G401 (cell line): ENCODE measurements at places on chromosomes 4 and X. TPM values are rescaled to one million over a fixed set of nuclear protein-coding genes. Genes with fewer than 3 reads are reported as not detected.

DNA sequence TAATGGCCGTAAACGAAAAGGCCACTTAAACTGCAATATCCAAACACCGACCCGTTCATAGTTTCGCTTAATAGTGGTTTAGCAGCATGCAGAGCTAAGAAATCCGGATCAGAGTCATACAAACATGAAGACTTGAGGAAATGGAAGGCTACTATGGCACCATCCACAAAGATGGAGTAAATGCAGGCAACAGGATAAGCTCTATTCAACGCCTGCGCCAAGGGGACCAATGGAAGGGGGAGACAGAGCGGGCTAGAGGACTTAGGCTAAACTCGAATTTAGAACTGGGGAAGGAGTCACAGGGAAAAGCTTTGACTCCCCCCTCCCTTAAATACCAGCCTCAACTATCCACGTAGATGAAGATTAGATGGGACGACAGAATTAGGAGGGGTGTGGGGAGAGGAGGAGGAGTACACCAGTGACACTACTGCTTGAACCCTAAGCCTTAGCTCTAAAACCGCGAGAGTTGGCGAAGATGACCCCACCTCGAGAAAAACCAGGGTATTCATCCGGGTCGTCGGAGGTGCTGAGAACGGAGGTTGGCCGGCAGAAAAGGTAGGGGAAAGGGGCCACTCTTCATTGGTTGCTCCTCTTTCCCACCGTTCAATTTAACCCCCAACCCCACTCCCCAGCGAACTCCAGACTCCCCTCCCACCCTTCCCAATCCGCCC lies 3.5 kb downstream of the HUWE1 start:
- peak; percentile 36 for DNase-seq

- no peak for DNase-seq
Observed at GRCh38 chr4:48902266-48902665, 4.3 kb downstream of the OCIAD2 start.

- DNase-seq = no peak
Observed at GRCh38 chr4:158714937-158715336, 8.3 kb downstream of the PPID start.

GRCh38 chr4:2953496-2953895 lies 9.7 kb downstream of the NOP14 start:
- DNase-seq = peak; percentile 70

DNA sequence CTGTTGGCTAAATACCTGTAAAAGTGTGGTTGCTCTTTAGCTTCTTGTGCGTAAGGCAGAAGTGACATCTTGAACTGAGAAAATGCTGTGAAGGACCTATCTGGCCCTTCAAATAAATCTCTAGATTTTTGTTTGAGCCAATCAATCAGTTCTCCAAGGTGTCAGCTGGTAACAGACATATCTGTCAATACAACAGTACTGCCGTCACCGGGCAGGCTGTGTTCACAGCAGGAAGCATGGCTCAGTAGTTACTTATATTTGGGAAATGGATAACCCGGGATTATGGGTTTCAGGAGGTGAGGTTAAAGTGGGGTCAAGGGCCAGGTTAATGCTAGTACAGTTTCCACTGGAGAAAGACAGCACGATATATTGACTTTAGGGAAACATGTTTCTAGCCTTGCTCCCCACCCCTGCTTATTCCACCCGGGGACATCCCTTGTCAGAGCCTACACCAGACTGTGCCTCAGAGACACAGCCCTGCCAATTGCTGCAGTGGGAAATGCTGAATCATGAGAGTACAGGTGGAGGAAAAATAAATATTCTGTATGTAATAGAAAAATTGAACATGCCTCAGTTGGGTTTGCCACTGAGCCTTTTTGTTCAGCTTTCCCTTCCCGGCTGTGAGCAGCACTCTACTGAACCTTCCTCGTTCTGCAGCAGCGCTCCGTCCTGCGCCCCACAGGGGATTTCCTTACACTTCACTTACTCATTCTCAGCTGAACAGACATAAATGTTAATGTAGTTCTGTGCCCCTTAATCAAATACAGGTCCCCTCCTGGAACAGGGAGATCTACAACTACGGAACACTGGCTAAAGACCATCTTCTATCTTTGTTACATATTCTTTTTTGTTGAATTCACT lies 121.1 kb downstream of the MGST2 start:
- peak; percentile 56 for DNase-seq

DNA sequence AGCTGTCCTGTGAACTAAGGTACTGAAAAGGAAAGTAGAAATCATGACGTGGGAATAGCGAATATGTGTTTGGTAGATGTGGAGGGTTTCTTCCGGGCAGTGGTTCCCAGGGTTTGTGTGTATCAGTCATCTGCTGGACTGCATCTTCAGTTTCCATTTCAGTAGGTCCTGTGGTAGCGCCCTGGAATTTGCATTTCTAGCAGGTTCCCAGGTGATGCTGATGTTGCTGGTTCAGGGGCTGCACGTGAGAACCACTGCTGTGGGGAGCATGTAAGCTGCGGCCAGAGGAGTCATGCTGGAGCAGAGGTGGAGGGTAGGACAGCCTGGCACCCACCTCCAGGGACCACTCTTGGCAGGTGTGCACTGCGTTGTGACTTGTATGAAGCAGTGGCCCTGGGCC lies 47.1 kb downstream of the ARHGAP10 start:
- no peak for DNase-seq

GRCh38 chr4:32790803-32791202 lies 2070.6 kb downstream of the PCDH7 start:
- DNase-seq = no peak

DNA sequence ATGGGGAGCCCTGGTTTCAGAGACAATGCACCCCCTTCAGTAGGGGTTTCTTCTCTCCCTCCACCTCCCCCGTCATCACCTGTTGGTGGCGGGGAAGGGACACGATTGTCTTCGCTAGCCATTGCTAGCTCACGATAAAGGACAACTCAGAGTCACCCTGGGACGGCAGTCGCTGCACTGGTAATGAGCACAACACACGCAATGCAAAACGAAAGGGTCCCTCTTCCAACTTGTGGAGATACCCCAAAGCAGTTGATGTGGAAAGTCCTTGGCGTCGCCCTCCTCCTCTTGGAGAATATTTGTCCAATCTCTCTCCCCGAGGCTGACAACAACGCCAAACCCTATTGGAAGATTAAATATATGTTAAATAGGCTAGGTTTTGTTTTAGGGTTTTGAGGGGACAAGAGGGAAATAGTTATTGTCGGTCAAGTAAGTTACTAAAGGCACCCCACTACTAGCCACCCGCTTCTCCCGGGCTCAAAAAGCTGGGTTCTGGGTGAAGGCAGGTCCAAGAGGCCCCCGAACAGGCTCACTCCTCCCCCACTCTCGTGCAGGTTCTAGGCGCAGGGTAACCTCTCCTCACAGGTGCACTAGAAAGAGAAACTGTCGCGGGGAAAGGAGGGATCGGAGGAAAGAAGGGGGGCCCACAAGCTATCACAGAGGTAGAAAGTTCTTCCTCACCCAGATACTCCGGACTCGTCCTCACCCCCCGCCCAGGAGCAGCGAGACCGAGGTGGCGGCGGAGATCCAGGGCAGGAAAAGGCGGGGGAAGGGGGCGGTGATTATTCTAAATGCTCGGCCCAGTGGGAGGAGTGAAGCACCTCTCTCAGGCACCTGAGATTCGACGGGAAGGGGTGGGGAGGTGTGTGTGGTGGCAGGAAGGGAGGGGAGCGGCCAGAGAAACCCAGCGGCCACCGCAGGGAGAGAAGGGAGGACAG lies at the start of gene LRBA:
TSS of gene LRBA (minus strand) at position 764 of the 938 bp plus-strand sequence. CDS start at position 122, 642 bp downstream.
- peak; percentile 86 for DNase-seq

DNA sequence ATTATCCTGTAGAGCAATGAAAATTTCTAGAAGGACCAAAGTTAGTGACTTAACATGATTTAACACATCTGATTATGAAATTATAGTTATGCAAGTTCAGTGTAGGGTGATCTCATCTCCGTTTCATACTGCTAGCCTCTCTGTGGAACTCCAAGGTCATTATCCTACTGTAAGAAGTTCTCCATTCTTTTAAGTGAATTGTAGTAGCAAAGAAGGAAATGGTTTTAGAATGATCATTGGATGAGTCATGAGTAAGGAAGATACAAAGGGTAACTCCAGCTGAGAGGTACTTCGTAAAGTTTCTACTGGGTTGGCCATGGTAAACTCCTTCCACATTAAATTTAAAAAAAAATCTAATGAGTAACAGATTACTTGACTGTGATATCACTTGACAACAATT lies 215.0 kb upstream of the GIMD1 start:
- no peak for DNase-seq

- no peak for DNase-seq
Observed at GRCh38 chr4:140644470-140645185, 75.9 kb upstream of the UCP1 start.

DNA sequence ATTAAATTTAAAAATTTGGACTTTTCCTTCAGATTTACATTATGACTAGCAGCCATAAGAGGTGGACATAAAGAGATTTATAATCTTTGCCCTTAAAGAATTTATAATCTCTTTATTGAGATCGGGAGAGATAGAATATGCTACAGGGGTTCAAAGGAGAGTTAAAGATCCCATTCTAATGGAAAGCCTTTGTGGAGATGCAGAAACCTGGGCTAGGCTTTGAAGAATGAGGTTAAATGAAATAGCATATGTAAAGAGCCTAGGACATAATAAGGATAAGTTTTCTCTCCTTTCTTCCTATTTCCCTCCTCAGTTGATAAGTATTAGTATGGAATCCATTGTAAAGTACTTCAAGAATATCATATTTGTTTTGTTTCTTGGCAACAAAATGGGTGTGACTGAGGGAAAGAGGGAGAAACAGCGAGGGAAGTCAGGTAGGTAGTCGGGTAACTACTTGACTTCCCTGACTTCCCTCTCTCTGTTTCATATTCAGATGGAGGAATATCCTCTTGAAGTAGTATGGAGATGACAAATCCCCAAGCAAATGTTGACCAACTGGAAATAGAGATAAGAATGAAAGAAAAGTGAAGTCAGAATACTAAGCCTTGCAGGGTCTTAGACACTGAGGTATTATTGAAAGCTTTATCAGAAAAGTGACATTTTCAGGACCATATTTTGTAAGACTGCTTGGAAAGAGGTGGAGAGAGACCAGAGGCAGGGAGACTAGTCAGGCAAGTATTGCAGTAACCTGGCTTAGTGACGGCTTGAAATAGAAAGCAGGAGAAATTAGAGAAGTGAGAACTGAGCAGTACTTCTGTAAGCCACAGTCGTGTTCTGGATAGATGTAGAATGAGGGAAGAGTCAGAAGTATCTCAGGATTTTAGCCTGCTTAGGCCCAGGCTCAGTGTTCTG lies 82.9 kb downstream of the PDLIM5 start:
- DNase-seq = no peak

DNA sequence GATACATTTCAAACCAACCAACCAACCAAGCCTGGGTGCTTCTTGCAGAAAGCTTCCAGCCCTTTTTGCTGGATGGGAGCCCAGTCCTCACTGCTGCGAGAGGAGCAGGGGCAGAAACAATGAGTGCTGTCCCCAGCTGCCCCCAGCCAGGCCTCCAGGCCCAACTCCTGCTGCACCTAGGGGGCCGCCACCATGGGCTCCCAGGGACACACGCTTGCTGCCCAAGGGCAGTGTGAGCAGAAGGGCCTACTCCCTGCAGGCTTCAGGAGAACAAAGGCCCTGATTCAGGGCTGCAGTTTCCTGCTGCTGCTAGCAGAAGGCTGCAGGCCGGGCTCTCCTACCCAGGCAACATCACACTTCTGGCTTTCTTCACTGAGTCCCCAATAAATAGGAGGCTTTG lies 37.7 kb upstream of the ENPP6 start:
- peak; percentile 17 for DNase-seq

DNA sequence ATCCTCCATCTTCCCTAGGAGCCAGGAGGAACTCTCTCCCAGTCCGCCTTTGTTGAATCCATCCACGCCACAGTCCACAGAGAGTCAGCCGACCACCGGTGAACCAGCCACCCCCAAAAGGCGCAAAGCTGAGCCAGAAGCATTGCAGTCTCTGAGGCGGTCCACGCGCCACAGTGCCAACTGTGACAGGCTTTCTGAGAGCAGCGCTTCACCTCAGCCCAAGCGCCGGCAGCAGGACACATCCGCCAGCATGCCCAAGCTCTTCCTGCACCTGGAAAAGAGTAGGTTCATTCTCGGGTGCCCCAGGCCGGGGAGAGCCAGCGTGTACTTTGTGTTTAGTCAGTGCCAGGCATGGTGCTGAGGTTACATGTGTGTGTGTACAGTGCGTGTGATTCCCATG lies 7.4 kb downstream of the MSL3 start:
- DNase-seq = no peak

- DNase-seq = no peak
Observed at GRCh38 chrX:109440475-109440874, 41.4 kb downstream of the GUCY2F start.

- DNase-seq = no peak
Observed at GRCh38 chr4:140351093-140352075, 22.1 kb upstream of the SCOC start.

DNA sequence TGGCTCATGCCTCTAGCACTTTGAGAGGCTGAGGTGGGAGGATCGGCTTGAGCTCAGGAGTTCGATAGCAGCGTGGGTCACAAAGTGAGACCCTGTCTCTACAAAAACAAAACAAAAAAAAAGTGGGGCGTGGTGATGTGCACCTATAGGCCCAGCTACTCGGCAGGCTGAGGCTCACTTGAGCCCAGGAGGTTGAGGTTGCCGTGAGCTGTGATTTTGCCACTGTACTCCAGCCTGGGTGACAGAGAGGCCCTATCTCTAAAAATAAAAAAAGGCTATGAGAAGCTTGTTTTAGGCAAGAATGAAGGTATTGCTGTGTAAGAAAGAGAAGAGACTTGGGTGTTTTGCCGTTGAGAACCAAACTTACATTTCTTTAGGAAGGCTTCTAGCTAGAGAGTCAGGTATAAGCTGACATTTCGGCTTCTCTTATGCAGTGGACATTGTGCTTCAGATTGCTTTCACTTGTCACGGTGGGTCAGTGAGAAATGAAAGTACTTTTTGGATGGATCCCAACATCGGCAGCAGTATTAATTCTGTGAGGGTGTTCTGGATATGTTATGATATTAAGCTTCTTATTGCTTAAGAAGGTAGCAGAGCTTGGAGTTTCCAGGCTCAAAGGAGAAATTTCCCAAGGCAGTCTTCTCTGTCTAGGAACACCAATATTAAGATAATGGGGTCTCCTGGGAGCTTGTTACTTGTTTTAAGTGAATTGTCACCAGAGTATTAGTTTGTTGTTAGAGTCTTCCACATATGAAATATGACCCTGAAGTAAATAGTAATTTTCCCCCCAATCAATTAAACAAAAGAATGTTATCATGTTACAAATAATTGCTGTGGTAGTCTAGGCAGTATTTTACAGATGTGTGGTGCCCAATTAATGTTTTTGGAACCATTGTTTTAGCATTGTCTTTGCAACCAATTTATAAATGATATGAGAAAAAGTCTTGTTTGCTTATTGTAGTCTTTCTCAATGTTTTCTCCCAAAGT lies 17.6 kb downstream of the TMEM131L start:
- no peak for DNase-seq

DNA sequence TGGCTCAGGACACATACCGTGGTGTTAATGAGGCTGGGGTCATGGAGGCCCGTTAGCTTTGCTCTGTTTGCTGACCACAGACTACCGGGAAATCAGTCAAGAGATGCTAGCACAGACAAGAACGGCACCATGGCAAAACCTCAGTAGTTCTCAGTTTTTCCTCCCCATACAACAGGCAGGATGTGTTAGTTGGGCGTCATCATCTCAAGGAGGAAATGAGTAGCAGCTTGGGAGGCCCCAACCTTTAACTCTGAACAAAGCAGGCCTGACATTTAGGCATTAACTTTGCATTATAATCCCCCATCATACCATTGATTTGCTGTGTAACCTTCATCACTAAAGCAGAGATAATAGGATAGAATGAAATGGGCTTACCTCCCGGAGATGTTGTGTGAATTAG lies 714.2 kb downstream of the RPA4 start:
- no peak for DNase-seq

GRCh38 chr4:24896056-24896455 lies 16.8 kb downstream of the CCDC149 start:
- DNase-seq = no peak

Gene TGIF2LX
- not detected in 2 replicates for total RNA-seq

Gene SHROOM2
- 0.31 and 0.64 TPM in 2 replicates for total RNA-seq

Gene GYG2
- total RNA-seq = 1.3 and 7.8 TPM in 2 replicates

Gene MCTS1
- total RNA-seq = 60.0 and 72.6 TPM in 2 replicates

Gene CTAG1A
- not detected in 2 replicates for total RNA-seq
